Activated T-helper 2 cell treated with anti-CD3 and anti-CD28 coated beads, Interferon-gamma antibody, Interleukin-2, Interleukin-4, amounts not matched to agents 10 μg/mL and 5 μg/mL and 100 μg/mL, durations not matched to agents 14 hours and 24 hours and 36 hours (primary cell): ENCODE measurements at places on chromosomes 1 and 21. TPM values are rescaled to one million over a fixed set of nuclear protein-coding genes. Genes with fewer than 3 reads are reported as not detected.

The TSPAN1 gene
- 0.46 TPM in 1 of 2 replicates, not detected in the other for total RNA-seq

The CYP4Z1 gene
- not detected in 2 replicates for total RNA-seq

The TACSTD2 gene
- total RNA-seq, result 0.07 and 0.09 TPM in 2 replicates

The AIRE gene
- not detected in 2 replicates for total RNA-seq

The SLFNL1 gene
- total RNA-seq, result 0.14 and 0.18 TPM in 2 replicates

The TNFSF18 gene
- total RNA-seq, result not detected in 2 replicates

The LAMB3 gene
- 11.3 and 11.5 TPM in 2 replicates for total RNA-seq

The SIK1 gene
- total RNA-seq, result 5.6 and 7.1 TPM in 2 replicates

The COL8A2 gene
- total RNA-seq, result not detected in 2 replicates

The FTCD gene
- 0.14 and 0.23 TPM in 2 replicates for total RNA-seq
